MCF 10A (cell line): ENCODE measurements at places on chromosomes 2 and 18. TPM values are rescaled to one million over a fixed set of nuclear protein-coding genes. Genes with fewer than 3 reads are reported as not detected.

DNA sequence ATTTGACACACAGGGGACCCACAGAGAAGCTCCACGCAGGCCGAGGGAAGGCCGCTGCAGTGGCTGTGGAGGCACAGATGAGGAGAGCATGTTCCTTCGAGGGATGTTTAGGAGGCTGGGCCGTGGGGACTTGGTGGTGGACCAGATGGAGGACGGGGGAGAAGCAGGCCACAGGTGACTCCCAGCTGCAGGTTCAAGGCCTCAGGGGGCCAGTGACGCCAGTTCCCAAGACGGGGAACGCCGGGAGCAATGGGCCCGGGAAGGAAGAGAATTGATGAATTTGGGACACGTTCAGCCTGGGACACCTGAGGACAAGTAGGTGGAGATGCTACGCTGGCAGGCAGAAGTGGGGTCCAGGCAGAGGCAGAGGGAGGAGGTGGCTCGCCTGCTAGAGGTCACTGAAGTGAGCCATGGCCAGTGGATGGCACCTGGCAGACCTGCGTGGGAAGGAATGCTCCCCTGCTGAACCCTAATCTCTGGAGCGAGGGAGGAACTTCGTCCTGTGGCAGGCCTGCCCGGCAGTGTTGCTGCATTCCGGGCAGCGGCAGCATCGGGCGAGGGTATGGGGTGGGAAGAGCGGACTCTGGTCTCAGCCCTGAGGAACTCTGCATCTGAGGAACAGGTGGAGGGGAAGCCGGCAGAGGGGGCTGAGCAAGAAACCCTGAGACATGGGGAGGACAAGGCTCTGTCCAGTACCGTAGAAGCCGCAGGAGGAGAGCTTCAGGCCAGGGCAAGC is 25.2 kb upstream of the HPCAL1 start:
- DNase-seq = no peak

- peak; percentile 64 for DNase-seq
Measured at GRCh38 chr2:164826293-164827243, 15.1 kb downstream of the COBLL1 start.

DNA sequence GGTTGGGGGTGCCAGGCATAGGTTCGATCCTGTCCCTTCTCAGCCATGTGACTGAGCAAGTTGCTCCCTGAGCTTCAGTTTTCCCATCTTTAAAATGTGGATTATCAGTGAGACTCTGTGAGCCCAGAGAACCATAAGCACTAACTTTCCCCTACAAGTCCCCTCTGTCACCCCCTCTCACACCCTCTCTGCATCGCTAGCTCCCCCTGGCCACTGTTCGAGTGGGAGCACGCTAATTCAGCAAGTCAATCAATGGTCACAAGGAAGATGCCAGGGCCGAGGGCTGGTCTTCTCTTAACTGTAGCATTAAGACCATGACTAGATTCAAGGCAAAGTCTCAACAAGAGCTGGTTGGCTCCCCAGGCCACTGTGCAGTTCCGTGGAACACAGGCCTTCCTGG is 66.2 kb downstream of the BCL2L11 start:
- no peak for DNase-seq

GRCh38 chr18:25072205-25072604 is 279.8 kb downstream of the ZNF521 start:
- DNase-seq = no peak

- peak; percentile 50 for DNase-seq
Measured at GRCh38 chr2:205868773-205869333, 186.6 kb downstream of the NRP2 start.

- DNase-seq = no peak
Measured at GRCh38 chr2:170477630-170478029, 237.5 kb upstream of the SP5 start.

GRCh38 chr2:214995926-214996670 is 142.3 kb downstream of the ABCA12 start:
- DNase-seq = no peak

- peak; percentile 82 for DNase-seq
Measured at GRCh38 chr18:8373486-8373885, 235.8 kb upstream of the RAB12 start.

GRCh38 chr2:222672068-222672401 is 577 bp downstream of the MOGAT1 start:
- no peak for DNase-seq

GRCh38 chr18:78605255-78605654 is 374.4 kb upstream of the SALL3 start:
- DNase-seq = no peak

GRCh38 chr2:232890896-232891601 is 21.0 kb downstream of the SNORC start:
- peak; percentile 80 for DNase-seq

DNA sequence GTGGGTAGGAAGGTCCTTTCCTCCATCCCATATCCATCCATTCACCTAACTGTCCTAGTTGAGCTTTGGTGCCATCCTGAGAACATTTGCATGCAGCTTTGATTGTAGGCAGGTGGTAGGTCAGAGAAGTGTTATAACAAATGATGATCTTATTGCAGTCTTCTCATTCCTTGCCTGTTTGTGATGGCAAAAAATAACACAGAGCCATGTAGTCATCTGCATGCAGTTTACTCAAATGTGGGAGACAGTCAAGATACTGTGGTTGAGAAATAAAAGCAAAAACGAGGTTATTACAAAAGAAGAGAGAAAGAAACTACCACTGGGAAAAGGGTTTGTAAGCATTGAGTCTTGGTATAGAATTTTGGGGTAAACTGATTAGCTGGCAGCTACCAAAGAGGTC is 66.3 kb downstream of the AOX1 start:
- DNase-seq = no peak

- no peak for DNase-seq
Measured at GRCh38 chr2:60509066-60509465, 44.4 kb downstream of the BCL11A start.

GRCh38 chr18:36769172-36769571 is 59.6 kb downstream of the TPGS2 start:
- peak; percentile 16 for DNase-seq

DNA sequence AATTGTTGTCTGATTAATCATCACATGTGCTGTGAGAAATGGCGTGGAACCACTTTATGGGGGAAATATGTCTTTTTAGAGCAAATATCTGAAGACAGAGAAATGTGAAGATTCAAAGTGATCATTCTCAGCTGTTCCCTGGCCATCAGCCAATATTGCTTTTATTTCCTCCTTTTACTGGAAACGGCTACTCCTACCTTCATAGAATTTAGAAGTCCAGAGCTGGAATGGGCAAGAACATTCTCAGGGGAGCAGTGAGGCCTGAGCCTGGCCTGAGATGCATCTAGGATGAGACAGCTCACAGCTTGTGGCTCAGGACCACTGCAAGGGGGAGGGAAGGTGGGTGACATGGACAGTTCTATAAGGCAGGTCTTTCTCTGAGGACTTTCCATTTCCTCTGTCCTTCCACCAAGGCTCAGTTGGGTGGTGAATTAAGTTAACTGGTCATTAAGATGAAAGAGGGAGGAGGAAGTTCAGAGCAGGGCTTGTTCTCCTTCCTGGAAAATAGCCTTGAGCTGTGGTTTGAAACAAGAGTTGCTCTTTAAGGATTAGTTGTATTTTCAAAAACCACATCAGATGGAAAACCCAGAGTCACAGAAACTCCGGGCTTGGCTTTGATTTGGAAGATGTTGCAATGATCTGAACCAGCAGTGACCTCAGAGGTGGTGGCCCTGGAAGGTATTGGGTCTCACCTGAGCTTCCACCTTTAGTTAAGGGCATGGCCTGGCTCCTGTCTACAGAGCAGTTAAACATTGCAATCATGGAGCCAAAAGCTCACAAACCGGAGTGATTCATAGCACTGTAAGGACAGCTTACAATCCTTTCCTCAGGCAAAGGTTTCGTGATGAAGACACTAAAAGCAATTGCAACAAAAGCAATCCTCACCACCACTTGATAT is 144.3 kb downstream of the VAPA start:
- peak; percentile 74 for DNase-seq

DNA sequence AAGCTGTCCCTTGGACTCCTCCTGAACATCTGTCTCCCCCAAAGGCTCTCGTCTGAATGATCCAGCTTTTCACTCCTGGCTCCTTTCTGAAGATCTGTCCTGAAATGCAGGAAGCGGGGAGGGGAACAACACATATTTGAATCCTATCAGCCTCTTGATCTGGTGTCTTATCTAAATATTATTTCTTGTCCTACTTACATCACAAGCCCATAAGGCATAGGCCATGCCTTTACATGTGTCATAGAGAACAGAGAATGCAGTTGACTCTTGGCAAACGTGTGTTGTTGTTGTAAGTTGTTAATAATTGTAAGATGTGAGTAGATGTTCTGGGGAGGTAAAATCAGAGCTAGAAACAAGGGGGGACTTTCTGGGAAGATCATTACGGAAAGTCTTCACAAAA is 57.4 kb downstream of the GATA6 start:
- no peak for DNase-seq

DNA sequence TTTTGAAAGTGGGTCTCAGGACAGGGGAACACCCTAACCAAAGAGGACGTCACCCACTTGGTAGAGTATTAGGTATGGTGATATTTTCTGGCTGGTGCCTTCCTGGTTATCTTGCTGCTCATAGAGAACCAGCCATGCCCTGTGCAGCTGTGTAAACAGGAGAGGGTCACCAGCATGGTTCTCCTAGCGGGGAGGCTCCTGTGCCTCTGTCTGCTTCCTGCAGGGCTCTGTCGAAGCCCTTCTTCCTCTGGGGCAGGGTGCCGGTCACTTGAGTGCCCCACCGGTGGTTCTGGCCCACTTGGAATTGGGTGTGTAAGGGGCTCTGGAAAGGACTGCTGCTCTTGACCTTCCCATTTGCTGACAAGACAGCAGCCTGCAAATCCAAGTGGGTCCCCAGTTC is 131.6 kb upstream of the MSH6 start:
- no peak for DNase-seq

DNA sequence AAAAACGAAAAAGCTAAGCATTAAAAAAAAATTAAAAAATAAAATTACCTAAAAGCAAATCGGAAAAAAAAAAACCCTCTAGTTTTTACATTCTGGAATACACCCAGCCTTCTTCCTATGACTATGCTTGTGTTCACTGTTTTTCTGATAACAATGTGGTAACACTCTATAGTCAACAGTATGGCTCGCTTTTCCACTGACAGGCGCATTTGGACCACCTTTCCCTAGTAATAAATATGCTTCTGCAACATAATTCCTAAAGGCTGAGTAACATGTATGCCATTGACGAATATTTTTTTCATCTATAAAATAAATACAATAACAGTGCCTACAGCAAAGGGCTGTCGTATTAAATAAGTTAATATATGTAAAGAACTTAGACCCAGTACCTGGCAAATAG is 27.9 kb downstream of the NOL10 start:
- DNase-seq = no peak

DNA sequence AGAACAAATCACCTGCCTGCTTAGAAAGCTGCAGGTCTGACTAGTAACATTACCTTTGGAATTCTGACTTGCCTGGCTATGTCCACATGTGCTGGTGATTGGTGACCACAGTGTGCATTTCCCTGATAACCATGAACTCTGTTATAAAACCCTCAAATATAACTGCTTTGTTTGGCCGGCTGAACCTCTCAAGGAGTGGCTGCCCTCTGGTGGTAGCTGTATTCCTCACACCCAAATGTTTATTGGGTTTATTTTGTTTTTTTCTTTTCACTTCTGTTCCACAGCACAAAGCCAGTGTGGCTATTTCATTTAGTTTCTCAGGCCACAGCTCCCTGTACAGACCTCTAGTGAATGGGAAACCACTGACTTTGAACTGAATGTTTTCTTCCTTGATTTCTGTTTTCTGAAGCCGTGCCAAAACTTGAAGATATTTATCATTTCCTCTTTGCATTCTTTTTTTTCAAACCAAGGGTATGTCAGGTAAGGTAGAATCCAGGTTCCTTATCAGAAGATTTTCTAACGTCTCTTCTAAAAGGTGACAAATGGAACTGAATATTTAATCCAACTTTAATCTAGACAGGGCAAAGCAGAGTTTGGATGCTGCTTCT is 549.0 kb upstream of the VRK2 start:
- peak; percentile 68 for DNase-seq

CFAP210 gene
- total RNA-seq = not detected in 2 replicates

VWC2L gene
- total RNA-seq = not detected in 2 replicates

LAPTM4A gene
- total RNA-seq = 145 and 160 TPM in 2 replicates

LAMA1 gene
- total RNA-seq = 9.6 and 11.3 TPM in 2 replicates

ASPRV1 gene
- total RNA-seq = 0.20 and 0.23 TPM in 2 replicates

CD8B gene
- total RNA-seq = not detected in 2 replicates

CIAO1 gene
- 62.3 and 63.3 TPM in 2 replicates for total RNA-seq

PAIP2B gene
- total RNA-seq = 1.4 and 1.8 TPM in 2 replicates

KCMF1 gene
- total RNA-seq = 169 and 170 TPM in 2 replicates
